ENCODE measurements at places on chromosomes 6 and 20.

DNA sequence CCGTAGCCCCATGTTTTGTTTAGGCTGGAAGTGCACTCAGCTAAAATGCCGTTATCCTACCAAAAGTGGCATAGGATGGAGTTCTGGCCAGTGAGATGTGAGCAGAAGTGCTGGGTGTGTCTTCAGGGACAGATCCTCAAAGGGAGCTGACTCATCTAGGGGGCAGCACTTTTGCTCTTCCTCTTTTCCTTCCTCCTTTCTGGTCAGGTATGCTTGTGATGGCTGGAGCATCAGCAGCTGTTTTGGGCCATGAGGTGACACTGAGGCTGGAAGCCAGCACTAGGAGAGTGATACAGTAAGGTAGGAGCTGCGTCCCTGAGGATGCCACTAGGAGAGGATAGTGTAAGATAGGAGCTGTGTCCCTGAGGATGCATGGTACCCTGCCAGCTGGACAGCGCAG lies 4.6 kb upstream of the OSBPL2 start:
- DNase-seq = no peak

GRCh38 chr6:149859938-149860337 lies 4.2 kb downstream of the LRP11 start:
- DNase-seq = no peak

DNA sequence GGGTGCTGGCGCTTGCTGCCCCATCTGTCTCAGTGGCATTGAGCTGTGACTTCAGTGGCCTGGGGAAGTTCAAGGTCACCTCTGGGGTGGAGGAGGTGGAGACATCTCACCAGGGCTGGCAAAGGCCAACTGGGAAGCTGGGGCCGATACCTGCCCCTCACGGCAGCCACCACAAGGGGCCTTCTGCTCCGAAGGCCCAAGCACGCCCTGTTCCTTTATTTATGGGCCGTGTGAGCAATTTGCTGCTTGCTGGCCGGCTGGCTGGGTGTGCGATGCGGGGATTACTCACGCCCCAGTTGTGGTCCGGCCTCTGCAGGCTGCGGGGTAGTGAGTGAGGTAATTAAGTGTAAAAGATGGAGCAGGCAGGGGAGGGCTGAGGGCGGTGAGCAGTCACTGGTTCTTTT lies 13.2 kb upstream of the SCRT2 start:
- no peak for DNase-seq

DNA sequence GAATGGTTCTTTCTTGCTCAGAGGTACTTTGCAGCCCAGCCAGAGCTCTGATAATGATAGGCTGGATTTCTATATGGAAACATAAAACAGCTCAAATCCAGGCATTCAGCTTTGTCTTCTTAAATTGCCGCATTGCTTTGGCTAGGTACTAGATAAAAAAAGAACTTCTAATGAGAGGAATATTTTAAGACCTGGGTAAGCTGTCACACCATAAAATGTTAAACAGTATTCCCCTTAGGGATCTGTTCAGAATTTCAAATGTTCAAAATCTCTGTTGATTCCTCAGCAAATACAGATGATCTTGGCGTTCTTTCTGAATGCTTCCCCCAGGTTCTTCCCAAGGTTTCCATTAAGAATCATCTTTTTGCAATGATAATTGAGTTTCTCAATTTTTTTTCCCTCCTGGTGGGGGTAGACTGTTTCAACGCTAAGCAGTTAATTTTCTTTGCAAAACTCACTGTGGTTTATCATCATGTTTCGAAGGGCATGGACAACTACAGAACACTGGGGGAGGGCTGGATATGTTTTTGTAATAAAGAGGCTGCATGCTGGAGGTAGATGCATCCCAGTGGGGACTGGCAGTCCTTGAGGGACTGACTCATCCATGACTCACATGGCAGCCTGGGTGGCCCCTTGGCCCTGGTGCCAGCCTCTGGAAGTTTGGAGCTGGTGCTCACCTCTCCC lies 31.0 kb downstream of the TIAM2 start:
- no peak for DNase-seq

GRCh38 chr20:45426320-45427016 lies 10.5 kb downstream of the PIGT start:
- no peak for DNase-seq

DNA sequence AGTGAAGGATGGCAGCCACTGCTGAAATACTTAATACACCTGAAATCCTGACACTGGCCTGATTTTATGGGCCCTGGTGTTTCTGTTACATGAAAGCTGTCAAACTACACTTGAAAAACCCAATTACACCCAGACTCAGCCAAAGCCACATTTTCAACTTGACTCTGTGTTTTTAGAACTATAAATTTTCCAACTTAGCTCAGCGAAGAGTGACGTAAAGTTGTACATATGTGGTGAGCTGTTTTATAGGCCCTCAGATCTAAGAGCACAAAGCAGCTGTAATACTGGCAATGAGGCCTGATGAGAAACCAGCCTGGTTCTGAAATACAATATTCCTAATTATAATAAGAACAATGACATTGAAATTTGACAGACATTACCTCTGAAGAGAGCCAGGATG lies 18.6 kb downstream of the SCML4 start:
- DNase-seq = no peak

DNA sequence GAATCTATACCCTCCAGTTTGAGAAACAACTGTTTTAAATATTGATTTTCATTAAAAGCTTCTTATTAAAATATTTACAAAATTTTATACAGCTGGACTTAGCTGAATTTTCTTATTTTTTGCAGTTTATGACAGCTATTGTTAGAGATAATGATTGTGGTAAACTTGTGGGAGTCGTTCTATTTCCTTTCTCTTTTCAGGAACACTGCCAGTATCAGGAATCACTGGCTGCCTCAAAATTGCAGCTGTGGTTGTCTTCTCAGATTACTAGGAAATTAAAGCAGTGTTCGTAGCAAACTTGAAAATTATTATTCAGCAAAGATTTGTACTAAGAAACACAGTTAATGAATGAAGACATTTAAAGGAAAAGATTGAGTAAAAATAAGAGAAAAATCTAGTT lies 311.0 kb downstream of the CENPW start:
- no peak for DNase-seq

DNA sequence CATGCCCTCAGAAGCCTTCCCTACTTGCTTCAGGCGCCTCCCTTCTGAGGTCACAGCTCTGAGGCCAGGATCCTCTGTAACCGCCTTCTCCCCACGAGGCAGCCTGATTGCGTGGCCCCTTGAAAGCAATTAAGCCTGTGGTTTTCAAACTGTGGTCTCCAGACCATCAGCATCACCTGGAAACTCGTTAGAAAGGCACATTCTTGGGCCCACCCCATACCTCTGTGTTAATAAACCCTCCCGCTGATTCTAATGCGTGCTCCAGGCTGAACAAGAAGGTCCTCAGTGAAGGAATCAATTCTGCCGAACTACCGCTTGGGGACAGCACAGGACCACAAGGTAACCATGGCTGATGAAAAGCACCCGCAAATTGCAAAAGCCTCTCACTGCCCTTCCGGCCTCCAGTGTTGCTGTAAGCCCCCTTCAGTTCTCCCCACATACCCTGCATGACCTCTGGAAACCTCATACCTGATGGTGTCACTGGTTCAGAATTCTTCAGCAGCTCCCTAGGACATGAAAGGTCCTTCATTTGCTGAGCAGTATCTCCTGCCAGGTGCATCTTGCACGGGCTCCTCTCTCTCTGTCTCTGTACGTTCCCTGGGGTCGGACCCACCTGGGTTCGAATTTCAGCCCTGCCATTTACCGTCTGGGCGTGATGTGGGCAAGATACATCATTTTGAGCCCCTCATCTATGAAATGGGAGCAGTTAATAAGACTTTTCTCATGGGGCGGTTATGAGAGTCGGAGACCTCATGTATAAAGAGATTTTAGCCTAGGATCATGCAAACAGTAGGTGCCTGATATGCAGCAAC lies 93.3 kb upstream of the RNF24 start:
- peak; percentile 51 for DNase-seq

DNA sequence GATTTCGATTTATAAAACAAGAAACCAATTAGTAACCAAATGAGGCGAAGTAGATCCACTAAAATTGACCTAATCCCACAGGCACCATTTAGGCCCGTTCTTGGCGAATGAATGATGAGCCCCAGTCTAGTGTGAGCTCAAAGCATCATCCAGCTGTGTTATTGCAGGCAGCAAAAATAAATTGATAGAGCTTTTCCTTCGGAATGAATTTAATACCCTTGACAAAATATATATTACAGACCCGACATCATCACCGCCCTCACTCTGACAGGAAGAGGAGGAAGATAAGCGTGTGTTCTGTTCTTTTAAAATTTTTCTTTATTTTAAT lies 7.8 kb downstream of the SIM1 start:
- no peak for DNase-seq

- peak; percentile 0 for DNase-seq
These were observed 154.9 kb downstream of the MRPL14 start for GRCh38 chr6:43972179-43972912.

DNA sequence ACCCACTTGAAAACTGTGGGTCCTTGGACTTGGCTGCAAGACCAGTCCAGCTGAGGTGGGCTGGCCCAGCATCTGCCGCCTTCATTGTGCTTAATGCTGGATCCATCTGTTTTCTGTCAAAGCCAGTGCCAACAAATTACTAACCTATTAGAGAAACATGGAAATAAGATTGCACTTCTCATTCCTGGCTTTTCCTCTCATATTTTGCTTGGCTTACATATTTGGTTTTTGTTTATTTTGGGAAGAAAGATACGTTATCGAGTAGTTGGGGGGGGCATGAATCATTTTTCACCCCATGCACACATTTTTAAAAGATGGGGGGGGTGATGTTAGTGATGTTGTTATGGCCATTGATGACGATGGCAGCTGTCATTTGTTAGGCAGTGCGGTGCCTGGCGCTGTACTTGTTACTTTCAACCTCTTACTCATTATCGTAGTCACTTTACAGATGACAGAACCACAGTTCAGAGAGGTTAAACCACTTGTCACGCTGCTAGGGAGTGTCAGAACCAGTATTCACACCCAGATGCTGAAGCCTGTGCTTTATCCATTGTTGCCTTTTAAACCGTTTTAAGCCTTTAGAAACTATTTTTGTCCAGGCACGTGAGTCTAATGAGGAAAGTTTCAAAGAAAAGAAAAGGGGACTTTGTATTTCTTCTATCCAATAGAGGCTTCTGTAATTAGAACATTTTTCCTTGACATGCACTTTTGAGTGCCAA lies 180.0 kb downstream of the TMEM242 start:
- no peak for DNase-seq

GRCh38 chr6:16654701-16655100 lies 106.6 kb downstream of the ATXN1 start:
- no peak for DNase-seq

DNA sequence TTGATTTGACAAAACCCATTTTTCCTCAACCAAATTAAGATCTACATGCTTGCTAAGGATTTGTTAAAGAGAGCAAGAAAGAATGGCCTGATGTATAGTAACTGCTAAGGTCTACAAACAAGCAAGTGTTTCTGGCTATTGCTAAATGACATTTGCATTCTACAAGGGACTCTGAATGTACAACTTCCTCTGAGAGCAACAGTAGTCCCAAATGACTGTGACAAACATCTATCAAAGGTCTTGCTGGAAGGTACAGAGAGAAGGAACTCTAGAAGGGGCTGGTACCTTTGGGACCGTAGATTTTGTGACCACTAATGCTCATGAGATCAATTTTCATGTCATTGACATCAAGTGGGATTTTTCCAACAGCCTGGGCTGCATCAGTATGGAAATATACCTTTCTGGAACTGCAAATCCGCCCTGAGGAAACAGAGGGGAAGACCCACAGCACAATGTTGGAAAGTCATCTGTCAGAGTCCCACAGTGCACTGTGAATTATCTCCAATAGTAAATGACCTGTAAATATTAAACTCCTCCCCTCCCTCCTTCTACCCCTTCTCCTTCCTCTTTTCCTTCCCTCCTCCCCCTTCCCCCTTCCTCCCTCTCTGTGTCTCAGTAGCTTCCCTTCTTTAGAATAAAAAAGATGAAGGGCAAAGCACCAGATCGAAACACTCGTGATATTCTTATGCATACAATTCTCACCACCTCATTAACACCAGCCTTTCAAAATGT lies 15.9 kb upstream of the CPNE1 start:
- DNase-seq = no peak

GRCh38 chr6:158070513-158070912 lies 88.8 kb downstream of the SYNJ2 start:
- DNase-seq = no peak

- DNase-seq = no peak
These were observed 117.0 kb downstream of the FARS2 start for GRCh38 chr6:5378331-5378730.

- DNase-seq = no peak
These were observed 5.2 kb upstream of the C20orf203 start for GRCh38 chr20:32678948-32679347.

DNA sequence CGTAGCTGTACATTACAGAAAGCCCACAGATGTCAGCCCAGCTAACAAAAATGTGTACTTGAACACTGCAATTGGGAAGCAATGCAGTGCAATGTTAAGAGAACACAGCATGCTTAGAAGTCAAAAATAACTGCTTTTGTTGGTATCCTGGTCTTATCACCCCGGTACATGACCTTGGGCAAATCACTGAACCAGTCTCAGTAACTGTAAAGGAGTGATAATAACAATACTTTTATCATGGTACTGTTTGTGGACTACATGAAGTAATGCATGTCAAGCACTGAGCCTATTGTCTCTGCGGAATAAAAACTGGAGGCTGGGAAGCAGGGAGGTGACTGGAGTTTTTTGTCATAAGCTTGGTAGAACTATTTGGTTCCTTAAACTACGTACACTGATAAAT lies 44.7 kb upstream of the SPDEF start:
- no peak for DNase-seq

GRCh38 chr6:137424251-137424650 lies 69.9 kb downstream of the OLIG3 start:
- no peak for DNase-seq

- no peak for DNase-seq
These were observed 83.1 kb downstream of the THBS2 start for GRCh38 chr6:169170583-169170955.

DNA sequence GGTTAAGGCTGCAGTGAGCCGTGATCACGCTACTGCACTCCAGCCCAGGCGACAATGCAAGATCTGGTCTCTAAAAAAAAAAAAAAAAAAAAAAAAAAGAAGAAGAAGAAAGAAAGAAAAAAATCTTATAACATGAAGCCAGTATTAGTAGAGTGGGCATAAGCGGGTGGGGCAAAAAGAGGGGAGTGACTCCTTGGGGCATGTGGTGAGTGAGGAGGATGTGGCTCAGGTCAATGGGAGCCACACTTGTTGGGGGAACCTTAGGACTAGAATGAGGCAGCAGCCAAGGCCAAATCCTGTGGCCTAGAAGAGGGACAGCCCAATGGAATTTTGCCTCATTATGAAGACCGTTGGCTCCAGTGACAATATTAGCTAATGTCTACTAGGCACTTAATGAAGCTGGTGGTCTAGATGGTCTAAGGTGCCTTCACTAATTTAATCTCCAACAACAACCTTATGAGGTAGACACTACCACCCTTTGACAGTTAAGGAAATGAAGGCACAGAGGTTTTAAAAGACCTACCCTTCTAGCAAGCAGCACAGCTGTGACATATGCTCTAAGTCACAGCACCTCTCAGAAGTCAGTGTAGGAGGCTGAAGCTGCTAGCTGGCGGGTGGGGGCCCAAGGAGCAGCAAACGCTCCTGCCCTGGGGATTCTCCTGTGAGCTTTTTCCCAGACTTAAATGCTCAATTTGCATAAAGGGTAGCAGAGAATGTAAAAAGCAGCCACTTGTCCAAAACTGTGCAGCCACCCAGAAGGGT lies 23.6 kb upstream of the ARMC12 start:
- DNase-seq = no peak

- no peak for DNase-seq
These were observed 235.4 kb upstream of the SLC35B3 start for GRCh38 chr6:8670792-8671191.

Measured in stimulated activated CD4-positive, alpha-beta T cell treated with anti-CD3 and anti-CD28 coated beads, Interleukin-4, amount 100 ng/mL, for 4 hours (primary cell).